ENCODE measurements at places on chromosomes 11 and 22.
A peak's percentile ranks its signal among the peaks of the same experiment; 100 is the strongest.

GRCh38 chr11:132782102-132782501 lies 750.2 kb downstream of the OPCML start:
- no peak for DNase-seq

- no peak for DNase-seq
Measured at GRCh38 chr11:45663486-45664375, 1.7 kb downstream of the CHST1 start.

DNA sequence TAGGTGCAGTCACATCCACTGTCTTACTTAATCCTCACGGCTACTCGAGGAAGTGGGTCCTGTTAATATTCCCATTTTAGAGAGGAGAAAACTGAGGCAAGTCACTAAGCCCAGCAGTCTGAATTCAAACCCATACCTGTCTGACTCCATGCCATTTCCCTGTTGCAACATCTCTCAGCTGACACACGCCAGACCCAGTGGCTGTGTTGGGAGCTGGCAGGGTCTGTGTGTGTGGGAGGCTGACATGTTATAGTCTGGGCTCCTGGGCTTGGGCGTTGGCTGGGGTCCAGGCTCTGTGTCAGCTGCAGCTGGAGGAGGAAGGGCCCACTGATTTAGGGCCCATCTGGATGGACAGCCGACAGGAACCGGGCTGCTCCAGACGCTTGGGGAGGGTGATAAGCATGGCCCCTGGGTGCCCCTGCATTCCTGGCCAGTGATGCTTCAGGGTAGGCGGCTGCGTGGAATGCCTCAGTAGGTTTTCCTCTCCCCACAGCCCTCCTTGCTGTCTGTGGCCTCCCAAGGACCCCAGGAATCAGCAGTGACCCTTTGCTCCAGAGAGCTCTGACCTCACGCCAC lies 562.5 kb downstream of the MN1 start:
- DNase-seq, result no peak

DNA sequence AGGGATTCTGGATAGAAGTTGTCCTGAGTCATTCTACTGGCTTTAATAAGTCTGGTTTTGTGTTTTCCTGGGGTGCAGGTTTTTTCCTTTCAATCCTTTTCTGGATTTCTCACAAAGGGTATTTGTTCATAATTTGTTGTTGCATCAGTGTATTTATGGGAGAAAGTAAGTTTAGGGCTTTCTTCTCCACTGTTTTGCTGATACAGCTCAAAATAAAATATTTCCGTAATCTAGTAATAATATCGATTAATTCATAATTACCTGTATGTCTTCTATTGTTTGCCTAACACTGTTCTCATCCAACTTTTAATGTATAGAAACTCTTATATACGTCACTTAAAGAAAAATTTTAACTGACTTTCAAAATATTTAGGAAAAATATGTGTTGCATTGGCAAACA lies 728.2 kb downstream of the LUZP2 start:
- DNase-seq, result no peak

- DNase-seq, result peak; percentile 47
Measured at GRCh38 chr11:112085822-112086421, 634 bp downstream of the TIMM8B start.

DNA sequence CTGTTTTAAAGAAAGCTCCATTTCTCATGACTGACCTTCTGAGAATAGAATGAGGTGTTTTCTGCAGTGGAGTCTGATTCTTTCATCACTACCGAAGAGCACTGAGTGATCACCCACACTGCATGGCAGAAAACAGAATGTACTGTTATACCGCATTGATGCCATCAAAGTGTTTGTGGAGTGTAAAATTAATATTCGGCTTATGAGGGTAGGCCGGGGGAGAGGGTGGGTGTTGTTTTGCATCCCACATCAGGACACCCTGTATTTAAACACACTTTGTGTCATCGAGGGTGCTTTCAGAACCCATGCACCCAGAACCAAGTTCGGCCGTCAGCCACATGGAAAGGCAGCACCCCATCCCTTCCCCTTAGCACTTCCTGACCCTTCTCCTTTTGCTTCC lies 41.3 kb upstream of the ETS1 start:
- DNase-seq, result no peak

GRCh38 chr22:18090286-18090685 lies 12.5 kb downstream of the PEX26 start:
- no peak for DNase-seq

All from activated naive CD8-positive, alpha-beta T cell treated with anti-CD3 and anti-CD28 coated beads for 36 hours (primary cell).